ENCODE measurements at places on chromosomes 11 and 22.

- no peak for DNase-seq
Observed at GRCh38 chr22:23158516-23159290, 13.4 kb downstream of the RAB36 start.

DNA sequence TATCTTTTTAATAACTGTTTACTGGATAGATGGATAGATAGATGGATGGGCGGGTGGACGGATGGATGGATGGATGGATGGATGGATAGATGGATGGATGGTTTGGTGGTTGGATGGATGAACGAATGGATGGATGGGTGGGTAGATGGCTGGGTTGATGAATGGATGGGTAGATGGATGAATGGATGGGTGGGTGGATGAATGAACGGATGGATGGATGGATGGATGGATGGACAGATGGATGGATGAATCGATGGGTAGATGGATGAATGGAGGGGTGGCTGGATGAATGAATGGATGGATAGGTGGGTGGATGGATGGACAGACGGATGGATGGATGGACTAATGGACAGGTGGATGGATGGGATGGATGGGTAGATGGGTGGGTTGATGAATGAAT is 13.8 kb upstream of the SLC22A12 start:
- no peak for DNase-seq

DNA sequence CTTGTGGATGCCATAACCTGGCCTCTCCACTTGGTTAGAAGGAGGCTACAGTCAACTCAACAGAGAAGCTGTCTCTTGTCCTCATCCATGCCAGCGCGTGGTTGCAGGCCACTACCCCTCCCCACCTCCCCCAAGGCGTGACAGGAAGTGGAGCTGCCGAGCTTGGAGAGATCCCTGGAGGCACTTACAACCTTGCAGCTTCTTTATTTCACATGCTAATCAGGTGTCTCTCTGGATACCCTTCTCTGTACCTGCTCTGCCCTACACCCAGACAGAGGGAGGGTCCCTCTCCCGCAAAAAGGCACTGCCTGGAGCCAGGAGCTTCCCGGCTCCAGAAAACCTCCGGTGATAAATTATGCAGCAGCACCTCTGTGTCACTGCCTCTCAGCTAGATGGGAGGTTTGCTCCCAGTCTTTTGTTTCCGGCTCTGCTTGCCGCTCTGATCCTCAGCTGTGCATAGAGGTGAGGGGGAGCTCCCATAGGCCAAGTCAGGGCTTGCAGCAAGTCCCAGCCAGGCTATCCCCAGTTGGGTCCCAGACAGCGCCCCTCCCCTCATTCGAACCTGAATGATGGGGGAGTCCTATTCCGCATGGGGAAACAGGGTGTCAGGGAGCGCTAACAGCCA is 5.7 kb downstream of the LRP4 start:
- DNase-seq: no peak

DNA sequence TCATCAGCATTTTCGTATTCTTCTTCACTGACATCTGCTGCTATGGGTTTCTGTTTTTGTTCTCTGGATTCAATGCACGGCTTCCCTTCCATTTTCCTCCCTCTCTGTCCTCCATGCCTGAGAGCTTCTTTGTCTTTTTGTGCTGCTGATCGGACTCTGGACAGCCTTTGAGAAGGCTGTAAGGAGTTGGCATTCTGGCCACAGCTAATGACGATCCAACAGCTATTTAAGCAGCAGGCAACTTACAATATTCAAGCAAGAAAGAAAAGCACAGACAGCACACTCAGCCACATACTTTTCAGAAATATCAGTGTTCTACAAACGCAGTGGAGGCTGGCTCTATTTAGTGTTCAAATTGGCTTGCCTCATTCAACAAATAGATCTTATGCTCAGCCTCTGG is 60.9 kb upstream of the ZC3H12C start:
- no peak for DNase-seq

DNA sequence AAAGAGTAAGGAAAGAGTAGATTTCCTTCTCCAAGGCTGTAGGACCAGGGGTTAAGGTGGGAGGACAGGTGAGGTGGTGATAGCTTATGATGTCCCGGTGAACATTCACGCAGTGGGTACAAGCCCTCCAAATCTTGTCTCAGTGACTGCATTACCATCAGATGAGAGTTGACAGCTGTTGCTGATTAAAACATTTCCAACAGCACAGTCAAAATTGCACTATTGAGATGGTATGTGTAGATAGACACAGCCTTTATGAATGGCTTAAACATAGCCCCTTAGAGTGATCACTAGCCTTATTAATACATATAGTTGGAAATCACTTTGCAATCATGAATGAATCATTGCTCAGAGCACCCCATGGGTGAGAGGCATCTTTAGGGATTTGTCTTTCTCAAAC is 7.3 kb downstream of the NELL1 start:
- no peak for DNase-seq

GRCh38 chr22:47034905-47035419 is 272.5 kb downstream of the TBC1D22A start:
- no peak for DNase-seq

GRCh38 chr11:79025622-79026021 is 415.2 kb downstream of the TENM4 start:
- DNase-seq: no peak

DNA sequence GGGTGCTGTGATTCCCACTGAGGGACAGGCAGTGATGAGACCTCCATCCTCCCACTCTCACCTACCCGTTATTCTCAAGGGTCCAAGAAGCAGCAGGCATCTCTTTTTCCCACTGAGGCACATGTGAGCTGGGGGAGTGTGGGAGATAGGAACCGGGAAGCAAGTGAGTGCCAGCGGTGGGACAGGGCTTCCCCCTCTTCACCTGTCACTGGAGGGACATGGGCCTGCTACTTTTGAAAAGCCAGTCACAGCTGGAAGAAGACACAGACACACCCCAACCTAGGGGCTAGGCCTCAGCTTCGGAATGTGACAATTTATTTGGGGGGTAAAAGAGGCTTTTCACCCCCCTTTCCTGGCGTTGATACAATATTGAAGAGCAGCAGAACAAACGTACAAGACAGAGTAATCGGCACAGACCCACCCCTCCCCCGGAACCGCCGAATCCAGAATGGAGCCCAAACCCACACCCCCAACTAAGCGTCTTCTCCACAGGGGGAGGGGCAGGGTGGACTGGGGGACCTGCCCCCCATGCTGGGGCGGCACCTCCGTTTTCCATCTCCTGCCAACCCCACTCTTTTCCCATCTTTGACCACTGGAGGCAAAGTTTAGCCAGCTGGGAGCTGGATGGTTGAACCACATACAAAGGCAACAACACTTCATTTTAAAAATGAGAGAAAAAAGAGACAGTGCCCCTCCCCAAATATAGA is 10.7 kb downstream of the CBX6 start:
- no peak for DNase-seq

- DNase-seq: no peak
Observed at GRCh38 chr22:18005201-18005926, 19.0 kb downstream of the MICAL3 start.

DNA sequence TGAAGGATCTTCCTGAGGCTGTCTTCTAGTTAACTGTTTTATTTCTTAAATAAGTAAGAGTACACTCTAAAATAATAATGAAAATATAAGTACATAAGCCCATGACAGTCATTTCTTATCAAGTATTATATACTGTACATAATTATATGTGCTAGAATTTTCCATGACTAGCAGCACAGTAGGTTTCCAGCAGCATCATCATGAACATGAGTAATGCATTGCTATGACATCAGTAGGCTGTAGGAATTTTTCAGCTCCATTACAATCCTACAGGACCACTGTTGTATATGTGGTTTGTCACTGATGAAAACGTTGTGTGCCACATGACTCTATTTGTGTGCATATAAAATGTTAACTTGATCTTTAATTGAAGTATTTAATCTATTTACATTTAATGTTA is 22.0 kb downstream of the ZNF202 start:
- DNase-seq: no peak

- DNase-seq: no peak
Observed at GRCh38 chr11:7490054-7490453, 4.7 kb downstream of the OLFML1 start.

- DNase-seq: no peak
Observed at GRCh38 chr22:50577987-50578775, at the start of gene CPT1B. TSS of gene CPT1B (minus strand) at chr22:50578427. CDS start at chr22:50577915, 512 bp downstream.

DNA sequence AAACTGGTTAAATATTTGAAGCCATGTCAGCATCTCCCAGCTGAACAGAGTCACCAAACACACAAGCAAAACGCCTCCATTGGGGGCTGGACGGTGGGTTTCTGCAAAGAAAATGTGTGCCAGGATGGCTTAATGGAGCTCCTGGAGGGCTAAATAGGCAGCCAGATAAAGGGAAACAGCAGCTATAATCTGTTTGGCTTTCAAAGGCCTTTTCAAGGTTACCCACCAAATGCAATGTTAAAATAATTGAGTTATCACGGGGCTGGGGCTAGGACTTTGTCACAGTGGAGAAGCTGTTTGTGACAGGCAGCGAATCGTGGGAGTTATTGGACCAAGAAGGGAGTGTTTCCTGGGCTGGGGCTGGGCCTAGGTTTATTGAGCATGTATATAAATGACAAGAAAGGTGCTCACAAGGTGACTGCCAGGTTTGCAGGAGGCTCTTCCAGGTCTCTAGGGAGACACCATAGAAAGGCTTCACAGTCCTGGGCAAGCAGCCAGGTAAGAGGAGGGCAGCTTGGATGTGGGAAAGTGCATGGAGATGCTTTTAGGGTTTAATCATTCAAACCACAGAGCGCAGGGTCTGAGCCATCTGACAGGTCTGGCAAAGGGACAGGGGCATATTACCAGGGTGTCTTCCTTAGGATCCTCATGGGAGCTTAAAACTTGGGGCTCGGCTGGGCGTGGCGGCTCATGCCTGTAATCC is 28.3 kb downstream of the GRIK4 start:
- no peak for DNase-seq

- DNase-seq: peak; percentile 63
Observed at GRCh38 chr11:71364176-71364671, 84.0 kb downstream of the DHCR7 start.

- DNase-seq: no peak
Observed at GRCh38 chr11:114140826-114141225, 81.3 kb downstream of the ZBTB16 start.

DNA sequence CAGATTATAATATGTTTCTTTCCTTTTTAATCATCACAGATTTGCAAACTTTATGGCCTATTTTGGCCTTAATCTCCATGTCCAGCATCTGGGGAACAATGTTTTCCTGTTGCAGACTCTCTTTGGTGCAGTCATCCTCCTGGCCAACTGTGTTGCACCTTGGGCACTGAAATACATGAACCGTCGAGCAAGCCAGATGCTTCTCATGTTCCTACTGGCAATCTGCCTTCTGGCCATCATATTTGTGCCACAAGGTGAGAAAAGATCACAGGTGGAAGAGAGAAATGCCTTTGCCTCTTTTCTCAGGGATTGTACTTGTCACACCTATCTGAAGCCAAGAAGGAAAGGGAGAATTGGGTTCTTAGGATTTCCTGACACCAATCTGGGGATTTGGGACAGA is 36.9 kb downstream of the SLC22A9 start:
- no peak for DNase-seq

DNA sequence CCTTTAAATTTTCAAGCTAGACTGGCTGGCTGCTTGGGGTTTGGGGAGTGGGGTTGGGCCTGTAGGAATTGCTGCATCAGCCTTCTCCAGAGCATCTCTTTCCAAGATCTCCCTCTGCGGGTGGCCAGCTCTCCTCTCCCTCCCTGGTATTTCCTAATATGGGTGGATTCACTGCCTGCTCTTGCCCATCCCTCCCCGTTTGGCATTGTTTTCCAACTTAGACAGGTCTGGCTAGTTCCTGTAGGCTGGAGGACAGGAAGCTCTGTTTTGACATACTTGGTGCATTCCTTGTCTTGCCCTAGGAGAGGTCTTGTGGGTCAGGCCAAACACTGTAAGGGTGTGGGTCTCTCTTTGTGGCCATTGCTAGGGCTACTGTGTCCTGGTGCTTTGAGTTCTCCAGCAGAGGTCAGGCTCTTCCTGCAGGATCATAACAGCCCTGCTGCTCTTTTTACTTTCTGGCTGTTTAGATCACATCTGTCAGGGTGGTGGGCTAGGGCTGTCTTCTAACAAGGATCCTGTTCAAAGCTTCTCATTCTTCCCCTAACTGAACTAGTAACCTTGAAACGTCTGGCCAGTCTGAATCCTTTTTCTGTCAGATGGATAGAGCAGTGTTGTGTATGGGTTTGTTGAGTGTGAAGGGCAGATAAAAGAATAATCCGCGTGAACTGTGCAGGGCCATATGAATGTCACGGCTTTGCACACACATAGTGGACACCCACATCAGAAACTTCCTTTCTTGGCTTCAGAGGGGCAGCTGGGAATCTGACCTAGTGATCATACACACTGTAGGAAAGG is 18.3 kb upstream of the MICALL1 start:
- DNase-seq: peak; percentile 33

GRCh38 chr11:94132152-94132558 is 3.5 kb downstream of the PANX1 start:
- no peak for DNase-seq

GRCh38 chr22:27534720-27535125 is 266.8 kb downstream of the MN1 start:
- no peak for DNase-seq

DNA sequence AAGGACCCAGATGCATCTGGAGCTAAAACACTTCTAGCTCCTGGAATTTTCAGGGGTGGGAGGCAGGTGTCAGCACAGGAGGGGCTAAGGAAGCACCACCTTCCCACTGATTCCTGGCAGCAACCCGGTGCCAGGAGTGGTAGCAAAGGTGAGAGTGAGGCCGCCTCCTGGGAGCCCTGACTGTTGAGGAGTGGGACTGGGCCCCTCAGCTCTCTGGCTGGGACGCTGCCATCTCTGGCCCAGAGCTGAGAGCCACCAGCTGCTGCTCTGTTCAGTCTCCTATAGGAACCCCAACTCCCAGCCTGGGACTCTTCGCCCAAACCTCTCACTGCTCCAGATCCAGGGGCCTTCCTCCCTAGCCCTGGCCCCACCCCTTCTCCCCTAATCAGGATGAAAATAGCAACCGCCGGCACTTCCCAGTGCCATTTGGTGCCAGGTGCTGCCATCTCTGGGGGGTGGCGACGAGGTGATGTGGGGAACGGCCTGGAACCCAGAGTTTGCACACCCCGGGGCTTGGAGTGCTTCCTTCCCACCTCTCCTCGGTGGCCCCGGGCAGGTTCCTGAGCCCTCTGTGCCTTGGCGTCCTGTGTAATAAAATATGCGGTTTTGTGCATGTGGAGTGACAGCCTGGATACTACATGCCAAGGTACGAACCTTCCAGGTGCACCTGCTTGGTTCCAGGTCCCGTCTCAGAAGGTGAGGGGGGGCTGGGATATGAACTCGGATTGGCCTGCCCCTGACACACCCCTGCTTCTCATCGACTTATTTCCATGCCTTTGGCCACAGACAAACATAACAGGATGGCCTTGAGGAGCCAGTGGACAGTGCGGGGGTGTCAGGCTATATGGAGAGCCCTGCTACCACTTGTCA is 35.7 kb upstream of the CELSR1 start:
- no peak for DNase-seq
